Small intestine (tissue), 16 donors: ENCODE measurements at places on chromosomes 1 and 21.
A peak's percentile ranks its signal among the peaks of the same experiment; 100 is the strongest.

GRCh38 chr21:14095056-14095455 is 115.7 kb downstream of the LIPI start:
- H3K4me1 ChIP-seq = no peaks in the 10 kb centered on the region
- H3K36me3 ChIP-seq = no peaks in the 10 kb centered on the region
- no peak overlapping the region for H3K4me3 ChIP-seq
- no peak overlapping the region for H3K27ac ChIP-seq
- no peak for DNase-seq

- no peak for DNase-seq
- H3K4me3 ChIP-seq = no peak overlapping the region
- H3K27ac ChIP-seq = no peak overlapping the region
Observed at GRCh38 chr1:245234217-245235081, 79.7 kb downstream of the KIF26B start.

- no peaks in the 10 kb centered on the region for H3K27me3 ChIP-seq
- DNase-seq = no peak
- H3K4me3 ChIP-seq = no peak overlapping the region
- H3K27ac ChIP-seq = no peak overlapping the region
- H3K4me1 ChIP-seq = no peaks in the 10 kb centered on the region
Observed at GRCh38 chr21:32334980-32335531, 36.4 kb downstream of the MRAP start.

- H3K27me3 ChIP-seq = no peaks in the 10 kb centered on the region
- no peak for DNase-seq
- H3K4me1 ChIP-seq = no peaks in the 10 kb centered on the region
Observed at GRCh38 chr1:197143276-197143675, 3.2 kb downstream of the ASPM start.

DNA sequence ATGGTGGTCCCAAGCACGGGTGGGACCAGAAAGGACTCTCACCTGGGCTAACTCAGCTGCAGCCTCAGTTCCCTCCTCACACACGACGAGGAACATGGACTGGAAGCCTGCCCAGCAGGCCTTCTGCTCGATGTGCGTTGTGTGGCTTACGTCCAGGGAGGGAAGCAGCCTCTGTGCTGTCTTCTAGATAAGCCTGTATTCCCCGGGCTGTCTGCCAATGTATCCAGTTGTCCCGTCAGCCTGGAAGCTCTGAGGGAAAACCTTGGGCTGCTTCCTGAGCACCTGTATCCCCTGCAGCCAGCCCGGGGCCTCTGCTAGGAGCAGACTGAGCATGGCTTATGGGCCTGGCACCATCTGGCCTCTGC is 10.5 kb downstream of the PCSK9 start:
- H3K4me3 ChIP-seq = no peak overlapping the region
- H3K36me3 ChIP-seq = no peaks in the 10 kb centered on the region
- H3K4me1 ChIP-seq = no peaks in the 10 kb centered on the region
- no peak overlapping the region for H3K27ac ChIP-seq

- no peak overlapping the region for H3K27ac ChIP-seq
- H3K4me3 ChIP-seq = no peak overlapping the region
- H3K4me1 ChIP-seq = no peaks in the 10 kb centered on the region
- H3K27me3 ChIP-seq = peaks cover 26% of the 10 kb centered on the region
- no peaks in the 10 kb centered on the region for H3K36me3 ChIP-seq
Observed at GRCh38 chr1:143699115-143699514, 272.7 kb downstream of the FAM72C start.

DNA sequence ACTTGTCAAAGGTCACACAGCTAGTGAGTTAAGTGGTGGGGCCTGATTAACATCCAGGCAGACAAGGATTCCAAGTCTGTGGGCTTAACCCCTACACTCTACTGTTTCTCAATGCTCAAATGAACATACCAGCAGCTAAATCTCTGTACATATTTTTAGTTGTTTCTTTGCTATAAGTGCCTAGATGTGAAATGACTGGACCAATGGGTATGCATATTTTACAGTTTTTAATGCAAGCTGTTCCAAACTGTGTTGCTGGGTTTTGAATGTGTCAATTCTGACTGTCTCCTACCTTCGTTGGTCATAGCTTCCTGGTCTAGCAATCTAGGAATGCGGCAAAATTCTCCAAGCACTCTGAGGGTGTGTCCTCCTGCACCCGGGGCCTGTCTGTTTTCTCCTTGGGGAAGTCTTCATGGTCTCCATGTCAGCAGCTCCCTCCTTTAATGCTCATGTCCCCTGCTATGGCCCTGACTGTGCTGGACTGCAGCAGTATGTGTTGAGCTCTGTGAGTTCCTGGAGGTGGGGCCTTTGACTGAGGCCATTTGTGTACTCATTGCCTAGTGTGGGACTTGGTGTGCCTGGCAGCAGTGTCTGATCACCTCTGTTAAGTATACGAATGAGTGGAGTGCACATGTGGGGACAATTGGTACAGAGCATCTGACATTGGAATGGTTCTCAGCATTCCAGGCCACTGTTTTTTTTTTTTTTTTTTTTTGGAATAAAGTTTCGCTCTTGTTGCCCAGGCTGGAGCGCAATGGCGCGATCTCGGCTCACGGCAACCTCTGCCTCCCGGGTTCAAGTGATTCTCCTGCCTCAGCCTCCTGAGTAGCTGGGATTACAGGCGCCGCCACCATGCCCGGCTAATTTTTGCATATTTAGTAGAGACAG is 72.9 kb upstream of the SLC2A1 start:
- H3K27ac ChIP-seq = no peak overlapping the region
- DNase-seq = peak; percentile 10
- no peaks in the 10 kb centered on the region for H3K36me3 ChIP-seq
- H3K4me1 ChIP-seq = peaks cover 4% of the 10 kb centered on the region
- no peaks in the 10 kb centered on the region for H3K27me3 ChIP-seq
- H3K4me3 ChIP-seq = no peak overlapping the region

DNA sequence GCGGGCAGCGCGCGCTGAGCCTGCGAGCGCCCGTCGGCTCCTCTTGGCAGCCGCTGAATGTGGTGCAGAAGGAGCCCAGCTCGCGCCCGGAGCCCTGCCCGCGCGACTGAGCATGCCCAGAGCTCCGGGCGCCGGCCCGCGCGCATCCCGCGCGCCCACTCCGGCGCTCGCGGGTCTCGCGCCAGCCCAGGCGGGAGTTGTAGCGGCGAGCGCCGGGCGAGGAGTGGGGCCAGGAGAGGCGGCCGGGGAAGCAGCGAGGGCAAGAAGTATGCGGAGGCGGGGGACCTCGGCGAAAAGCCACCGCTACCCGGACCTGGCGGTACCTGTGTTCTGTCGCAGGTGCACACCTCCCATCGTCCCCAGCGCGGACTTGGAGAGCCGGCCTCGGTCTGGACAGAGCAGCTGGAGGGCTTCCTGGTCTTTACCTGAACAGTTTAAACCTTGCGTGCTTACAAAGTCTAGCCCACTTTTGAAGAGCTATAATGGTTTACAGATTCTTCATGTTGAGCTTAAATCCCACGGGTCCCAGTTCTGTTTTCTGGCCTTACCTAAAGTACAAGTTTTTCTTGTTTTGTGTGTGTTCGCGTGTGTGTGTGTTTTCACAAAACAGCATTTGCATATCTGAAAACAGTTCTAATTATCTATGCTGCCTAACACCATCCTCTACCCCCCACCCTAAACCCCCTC is at the start of gene DDAH1:
Gene DDAH1, minus strand, starts transcription at position 61 of the 687 bp plus-strand sequence. CDS start 114 bp downstream, outside the sequence.
- peaks cover 3% of the 10 kb centered on the region for H3K4me1 ChIP-seq
- peak; percentile 74 for DNase-seq
- peak within 1 kb of the TSS; percentile 77 for H3K27ac ChIP-seq
- H3K27me3 ChIP-seq = no peaks in the 10 kb centered on the region
- H3K36me3 ChIP-seq = no peaks in the 10 kb centered on the region
- peak within 1 kb of the TSS; percentile 83 for H3K4me3 ChIP-seq

DNA sequence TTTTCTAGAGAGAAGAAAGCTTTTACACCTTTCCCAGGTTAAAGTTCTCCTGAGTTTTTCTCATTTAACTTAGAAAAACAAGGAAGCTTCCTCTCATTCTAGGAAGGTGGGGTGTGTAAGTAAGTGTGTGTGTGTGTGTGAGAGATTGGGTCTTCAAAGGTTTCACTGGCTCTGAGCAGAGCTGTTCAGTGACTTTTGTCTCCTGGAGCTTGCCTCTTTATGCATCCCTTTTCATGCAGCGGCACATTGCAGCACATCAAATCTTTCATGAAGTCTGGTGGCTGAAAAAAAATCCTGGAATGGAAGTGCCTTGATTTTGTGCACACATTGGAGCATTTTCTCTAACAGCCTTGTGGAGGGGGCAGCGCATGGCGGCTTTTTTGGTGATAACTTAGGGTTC is 3.4 kb downstream of the GPA33 start:
- no peak overlapping the region for H3K27ac ChIP-seq
- peaks cover 83% of the 10 kb centered on the region for H3K4me1 ChIP-seq
- no peak for DNase-seq
- H3K4me3 ChIP-seq = no peak overlapping the region
- no peaks in the 10 kb centered on the region for H3K27me3 ChIP-seq
- H3K36me3 ChIP-seq = no peaks in the 10 kb centered on the region

DNA sequence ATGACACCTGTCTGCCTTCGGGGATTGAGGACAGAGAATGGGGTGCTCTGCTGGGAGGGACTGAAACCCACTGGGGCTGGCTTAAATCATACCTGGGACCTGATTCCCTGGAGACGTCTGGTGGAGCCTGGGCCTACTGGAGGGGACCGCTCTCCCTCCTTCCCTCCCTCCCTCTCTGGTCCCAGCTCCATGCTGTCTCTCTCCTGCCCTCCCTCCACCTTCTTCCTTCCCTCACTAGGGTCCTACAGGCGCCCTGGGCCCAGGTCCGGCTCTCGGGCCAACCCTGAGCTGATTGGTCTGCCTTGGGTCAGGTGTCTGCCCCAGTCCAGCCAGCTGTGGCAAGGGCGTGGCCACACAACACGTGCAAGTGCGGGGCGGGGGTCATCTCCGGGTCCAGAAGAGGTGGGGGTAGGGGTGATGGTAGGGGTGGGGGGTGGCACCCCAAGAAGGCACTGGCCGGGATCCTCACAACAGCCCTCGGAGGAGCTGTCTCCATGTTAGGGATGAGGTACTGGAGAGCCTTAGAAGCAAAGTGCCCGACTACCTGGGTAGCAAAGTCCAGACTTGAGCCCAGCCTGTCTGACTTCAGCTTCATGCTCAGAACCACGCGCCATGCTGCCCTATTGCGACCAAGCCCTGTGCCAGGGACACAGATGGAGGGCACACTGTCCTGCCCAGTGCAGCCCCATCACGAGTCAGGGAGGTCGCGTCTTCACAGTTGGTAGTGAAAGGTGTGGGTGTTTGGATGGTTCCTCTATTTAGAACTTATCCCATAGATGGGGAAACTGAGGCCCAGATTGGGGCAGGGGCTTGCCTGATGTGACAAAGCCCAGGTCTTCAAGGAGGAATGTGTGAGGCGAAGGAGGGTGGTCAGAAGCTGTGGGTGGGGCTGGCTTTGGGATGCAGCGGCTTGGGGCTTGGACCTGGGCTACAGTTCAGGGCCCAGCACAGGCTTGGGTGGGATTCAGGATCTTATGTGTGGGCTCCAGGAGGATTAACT is 574.1 kb downstream of the PTPRU start:
- no peaks in the 10 kb centered on the region for H3K27me3 ChIP-seq
- DNase-seq = no peak
- no peak overlapping the region for H3K27ac ChIP-seq
- H3K4me3 ChIP-seq = no peak overlapping the region

- no peak overlapping the region for H3K27ac ChIP-seq
- no peaks in the 10 kb centered on the region for H3K36me3 ChIP-seq
- H3K4me3 ChIP-seq = no peak overlapping the region
- no peak for DNase-seq
Observed at GRCh38 chr1:173208146-173208545, 1.0 kb upstream of the TNFSF4 start.

DNA sequence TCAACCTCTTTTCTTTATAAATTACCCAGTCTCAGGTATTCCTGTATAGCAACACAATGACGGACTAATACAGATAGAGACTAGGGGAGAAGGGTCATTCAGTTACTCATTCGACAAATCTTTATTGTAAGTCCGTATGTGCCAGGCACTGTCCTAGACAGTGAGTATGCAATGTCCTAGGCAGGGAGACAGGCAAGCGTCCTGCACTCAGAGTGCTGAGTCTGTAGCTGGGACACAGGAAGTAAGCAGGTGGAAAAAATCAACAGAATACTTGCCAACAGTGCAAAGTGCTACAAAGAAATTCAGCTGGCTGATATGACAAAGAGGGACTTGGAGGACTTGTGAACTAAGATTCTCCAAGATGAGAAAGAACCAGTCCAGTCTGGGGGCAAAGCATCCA is 92.2 kb upstream of the ZBTB40 start:
- H3K4me1 ChIP-seq = no peaks in the 10 kb centered on the region
- no peak overlapping the region for H3K4me3 ChIP-seq
- H3K27ac ChIP-seq = no peak overlapping the region
- H3K27me3 ChIP-seq = peaks cover 4% of the 10 kb centered on the region

GRCh38 chr1:153565529-153566374 is at the start of gene S100A2:
TSS of gene S100A2 (minus strand) at chr1:153565844. CDS start at chr1:153563877, 1,967 bp downstream.
- peak within 1 kb of the TSS; percentile 98 for H3K27ac ChIP-seq
- H3K4me1 ChIP-seq = peaks cover 8% of the 10 kb centered on the region
- no peak within 1 kb of the TSS for H3K4me3 ChIP-seq
- H3K27me3 ChIP-seq = no peaks in the 10 kb centered on the region
- H3K36me3 ChIP-seq = peaks cover 3% of the 10 kb centered on the region

DNA sequence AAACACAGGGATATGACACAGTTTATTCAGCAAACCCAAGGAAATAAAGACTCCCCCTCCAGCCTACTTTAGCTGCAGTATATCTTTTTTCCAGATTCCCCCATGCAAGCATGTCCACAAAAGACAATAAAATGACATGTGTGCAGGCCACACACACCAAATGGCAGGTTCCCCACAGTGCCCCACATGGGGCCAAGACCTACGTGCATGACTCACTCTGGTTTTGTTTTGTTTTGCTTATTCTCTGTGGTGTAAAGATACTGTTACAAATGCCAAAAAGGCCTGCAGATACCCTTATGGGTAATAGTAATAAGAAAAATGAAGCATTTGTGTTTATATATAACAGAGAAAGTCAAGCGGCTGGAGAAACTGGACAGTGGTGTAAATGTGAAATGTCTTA is 71.6 kb downstream of the RD3 start:
- no peaks in the 10 kb centered on the region for H3K36me3 ChIP-seq
- DNase-seq = no peak
- no peak overlapping the region for H3K4me3 ChIP-seq
- no peak overlapping the region for H3K27ac ChIP-seq
- no peaks in the 10 kb centered on the region for H3K4me1 ChIP-seq

DNA sequence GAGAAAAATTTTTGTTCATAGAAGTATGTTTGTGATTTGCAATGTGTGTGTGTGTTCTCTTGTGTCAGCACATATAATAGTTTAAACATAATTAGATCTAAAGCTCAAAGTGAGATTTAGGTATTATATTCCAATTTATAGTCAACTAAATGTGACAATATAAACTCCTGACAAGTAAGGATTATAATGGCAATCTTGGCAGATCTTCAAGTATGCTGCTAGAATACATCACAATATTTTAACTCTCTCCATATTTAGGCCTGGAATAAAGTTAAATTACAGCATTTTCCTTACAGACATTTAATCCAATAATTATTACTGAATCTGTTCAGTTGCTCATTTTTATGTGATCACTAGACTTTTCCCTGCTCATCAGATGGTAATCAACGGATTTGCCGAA is 65.8 kb downstream of the LYPLAL1 start:
- no peak overlapping the region for H3K4me3 ChIP-seq
- no peaks in the 10 kb centered on the region for H3K27me3 ChIP-seq
- H3K27ac ChIP-seq = no peak overlapping the region
